ENCODE measurements at places on chromosomes 3 and 15.

DNA sequence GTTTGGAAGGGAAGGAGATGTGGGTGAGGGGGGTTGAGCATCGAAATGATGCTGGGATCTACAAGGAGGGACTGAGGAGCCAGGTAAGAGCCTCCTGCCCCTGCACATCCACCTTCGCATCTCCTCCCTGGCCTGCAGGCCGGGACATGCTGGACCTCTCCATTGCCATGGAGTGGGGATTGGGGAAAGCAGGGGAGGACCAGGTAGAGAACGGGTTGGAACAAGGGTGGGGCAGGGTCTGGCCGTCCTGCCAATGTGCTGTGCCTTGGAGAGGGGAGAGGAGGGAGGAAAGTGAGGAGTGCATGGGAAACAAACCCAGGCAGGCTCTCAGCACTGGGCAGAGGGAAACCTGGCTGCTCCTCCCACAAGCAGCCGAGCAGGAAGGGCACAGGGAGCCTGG, 10.6 kb downstream of the PLA2G4B start:
- DNase-seq: no peak

- DNase-seq: no peak
Observed at GRCh38 chr3:144593881-144594280, 622.3 kb downstream of the DIPK2A start.

- DNase-seq: peak; percentile 63
Observed at GRCh38 chr15:75107908-75108838, 84.8 kb downstream of the PPCDC start.

GRCh38 chr3:23241256-23241655, 38.1 kb downstream of the UBE2E2 start:
- DNase-seq: no peak

DNA sequence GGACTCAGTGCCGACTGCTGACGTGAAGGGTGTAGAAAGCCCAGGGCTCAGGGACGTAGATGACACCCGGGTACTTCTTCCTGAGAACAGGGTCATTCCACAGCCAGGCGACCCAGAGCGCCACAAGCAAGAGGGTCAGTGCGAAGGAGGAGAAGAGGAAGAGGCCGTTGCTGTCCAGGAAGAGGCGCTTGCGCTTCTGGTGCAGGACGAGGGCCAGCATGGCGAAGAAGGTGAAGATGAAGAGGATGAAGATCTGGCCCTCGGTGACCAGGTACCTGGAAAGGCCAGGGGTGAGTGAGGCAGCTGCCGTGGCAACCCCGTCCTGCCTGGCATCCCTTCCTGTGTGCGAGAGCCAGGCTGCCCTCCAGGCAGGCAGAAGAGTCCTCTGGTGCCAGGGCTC, 3.0 kb upstream of the CALML4 start:
- no peak for DNase-seq

- DNase-seq: no peak
Observed at GRCh38 chr3:513301-513700, 316.7 kb downstream of the CHL1 start.

GRCh38 chr3:45628746-45629145, 34.2 kb downstream of the LIMD1 start:
- DNase-seq: no peak

DNA sequence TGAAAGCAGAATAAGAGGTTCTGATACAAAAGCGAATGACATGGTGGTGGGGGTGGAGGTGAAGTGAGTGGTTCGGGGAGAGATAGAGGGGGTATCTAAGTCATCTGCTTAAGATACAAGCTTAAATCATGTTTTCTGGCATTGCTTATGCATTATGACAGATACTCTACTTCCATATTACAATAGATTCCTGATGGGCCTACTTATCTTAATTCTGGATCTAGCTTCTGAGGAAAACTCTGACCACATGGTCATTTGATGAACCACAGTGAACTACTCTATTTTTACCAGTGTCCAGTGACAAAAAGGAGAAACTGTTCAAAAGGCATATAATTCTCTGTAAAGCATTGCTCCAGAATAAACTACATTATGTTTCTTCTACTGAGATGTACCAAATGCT, 673.7 kb upstream of the CCDC54 start:
- DNase-seq: no peak

- no peak for DNase-seq
Observed at GRCh38 chr15:51499379-51499976, 123.1 kb downstream of the DMXL2 start.

- no peak for DNase-seq
Observed at GRCh38 chr3:160140756-160141155, 84.5 kb upstream of the C3orf80 start.

DNA sequence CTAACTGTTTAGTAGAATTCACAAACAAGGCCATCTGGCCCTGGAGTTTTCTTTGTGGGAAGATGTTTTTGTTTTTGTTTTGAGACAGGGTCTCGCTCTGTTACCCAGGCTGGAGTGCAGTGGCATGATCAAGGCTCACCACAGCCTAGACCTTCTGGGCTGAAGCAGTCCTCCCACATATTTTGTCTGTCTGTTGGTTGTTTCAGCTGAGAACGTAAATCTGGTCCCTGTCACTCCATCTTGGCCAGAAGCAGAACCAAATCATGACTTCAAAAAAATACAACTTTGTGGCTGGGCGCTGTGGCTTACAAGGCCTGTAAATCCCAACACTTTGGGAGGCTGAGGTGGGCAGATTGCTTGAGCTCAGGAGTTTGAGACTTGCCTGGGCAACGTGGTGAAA, 27.1 kb downstream of the MRAS start:
- no peak for DNase-seq

- DNase-seq: no peak
Observed at GRCh38 chr15:56977232-56977631, 58.8 kb downstream of the TCF12 start.

DNA sequence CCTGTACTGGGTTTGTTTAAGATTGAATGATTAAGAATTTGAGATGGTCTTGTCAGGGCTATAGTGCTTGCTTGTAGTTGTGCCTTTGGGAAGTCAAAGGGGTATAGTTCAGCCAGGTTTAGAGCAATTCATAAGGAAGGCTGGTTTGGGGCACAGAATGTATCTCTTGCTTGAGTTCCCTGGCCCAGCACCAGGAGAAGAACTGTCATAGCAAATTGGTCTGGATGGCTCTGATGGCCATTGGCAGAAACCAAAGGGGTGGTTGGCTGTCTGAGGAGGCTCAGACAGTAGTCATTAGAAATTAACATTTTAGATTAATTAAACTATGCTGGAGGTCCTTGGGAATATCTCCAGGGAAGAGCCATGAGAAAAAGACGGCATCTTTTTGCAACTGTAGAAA, 25.4 kb upstream of the OTOL1 start:
- DNase-seq: no peak

GRCh38 chr3:198051836-198052235, 91.8 kb downstream of the LMLN start:
- DNase-seq: no peak

- no peak for DNase-seq
Observed at GRCh38 chr3:188149587-188149986, 4.4 kb upstream of the LPP start.

- no peak for DNase-seq
Observed at GRCh38 chr3:160437083-160437455, 12.5 kb downstream of the TRIM59 start.

- DNase-seq: no peak
Observed at GRCh38 chr3:166444756-166445155, 607.5 kb upstream of the BCHE start.

- no peak for DNase-seq
Observed at GRCh38 chr15:50259276-50259675, 6.2 kb downstream of the HDC start.

GRCh38 chr15:29675791-29676301, 146.4 kb downstream of the TJP1 start:
- DNase-seq: no peak

- DNase-seq: no peak
Observed at GRCh38 chr15:90419206-90419605, 31.2 kb downstream of the IQGAP1 start.

DNA sequence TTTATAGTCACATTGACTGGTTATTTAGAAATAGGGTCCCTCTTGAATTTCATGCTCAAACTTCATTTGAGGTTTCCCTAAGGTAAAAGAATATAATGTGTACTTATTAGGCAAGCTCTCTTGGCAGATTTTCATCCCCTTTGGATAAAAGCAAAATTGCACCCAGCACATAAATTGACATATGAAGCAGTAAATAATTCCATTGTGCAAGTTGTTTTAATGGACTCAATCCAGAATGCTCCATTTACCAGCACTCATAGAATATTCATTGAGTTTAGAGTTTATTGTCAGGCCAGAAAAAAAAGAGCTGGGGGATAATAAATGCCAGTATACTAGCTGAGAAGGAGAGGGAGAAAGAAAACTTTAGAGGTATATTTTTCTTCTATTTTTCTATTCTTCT, 136.8 kb downstream of the TPRG1 start:
- no peak for DNase-seq

DNA sequence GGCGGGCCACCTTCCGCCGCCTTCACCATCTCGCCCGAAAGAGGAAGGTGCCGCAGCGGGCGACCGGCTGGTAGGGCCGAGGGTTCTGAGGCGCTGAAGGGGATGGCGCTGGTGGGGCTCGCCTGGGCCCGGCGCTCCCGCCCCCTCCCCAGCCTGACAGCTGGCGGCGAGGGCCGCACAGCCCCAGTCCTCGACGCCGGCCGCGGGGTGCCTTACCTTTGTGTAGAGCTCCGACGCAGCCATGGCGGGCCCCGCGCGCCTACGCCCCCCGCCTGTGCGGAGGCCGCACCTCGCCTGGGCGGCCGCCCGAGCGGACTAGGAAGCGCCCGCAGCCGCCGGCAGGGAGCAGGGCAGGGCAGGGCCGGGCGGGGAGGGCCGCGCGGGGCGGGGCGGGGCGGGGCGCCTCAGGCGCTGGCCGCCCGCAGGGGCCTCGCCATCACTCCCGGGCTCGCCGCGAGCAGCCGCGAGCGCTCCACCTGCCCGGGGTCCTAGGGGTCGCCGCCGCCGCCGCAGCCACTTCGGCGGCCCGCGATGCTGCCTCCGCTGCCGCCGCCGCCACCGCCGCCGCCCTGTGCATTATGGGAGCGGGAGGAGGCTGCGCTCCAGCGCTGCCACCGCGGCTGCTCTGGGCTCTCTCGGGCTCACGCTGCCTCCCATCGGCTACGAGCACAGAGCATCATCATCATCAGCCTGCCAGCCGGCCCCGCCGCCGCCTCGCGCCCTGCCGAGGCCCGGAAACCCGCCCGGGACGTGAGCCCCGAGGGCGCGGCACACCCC, at the start of gene MYO5A:
Gene MYO5A, minus strand, starts transcription at position 317 of the 777 bp plus-strand sequence. Its CDS starts 74 bp downstream, at position 243.
- DNase-seq: peak; percentile 59

DNA sequence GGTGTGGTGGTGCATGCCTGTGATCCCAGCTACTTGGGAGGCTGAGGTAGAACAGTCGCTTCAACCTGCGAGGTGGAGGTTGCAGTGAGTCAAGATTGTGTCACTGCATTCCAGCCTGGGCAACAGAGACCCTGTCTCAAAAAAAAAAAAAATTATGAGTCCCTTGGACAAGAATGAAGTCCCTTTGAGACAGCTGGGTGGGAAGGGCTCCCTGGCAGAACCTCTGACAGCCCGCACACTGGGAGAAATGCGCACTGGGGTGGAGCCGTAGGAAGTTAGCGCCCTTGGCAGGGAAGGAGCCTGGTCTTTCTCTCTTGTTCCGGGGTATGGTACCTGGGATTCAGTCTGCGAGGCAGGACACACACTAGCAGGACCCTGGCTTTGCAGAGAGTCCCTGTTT, 51.4 kb downstream of the SLC30A4 start:
- no peak for DNase-seq

DNA sequence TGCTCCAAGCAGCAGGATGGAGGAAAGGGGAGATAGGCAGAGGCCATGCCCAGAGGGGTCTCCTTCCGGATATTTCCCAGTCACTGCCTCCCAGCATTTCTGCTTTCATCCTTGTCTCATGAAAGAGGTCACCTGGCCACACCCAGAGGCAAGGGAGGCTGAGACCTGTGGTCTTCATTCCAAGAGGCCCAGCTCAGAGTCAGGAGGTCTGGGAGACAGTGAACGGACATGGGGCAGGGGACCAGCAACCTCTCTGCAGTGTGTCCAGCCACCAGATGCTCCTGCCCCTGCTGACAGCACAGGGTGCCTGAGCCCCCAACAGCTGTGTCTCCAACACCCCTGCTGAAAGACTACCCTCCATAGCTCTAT, 111.2 kb downstream of the CHSY1 start:
- DNase-seq: no peak

- DNase-seq: peak; percentile 44
Observed at GRCh38 chr3:107523289-107523538, 452 bp downstream of the BBX start.

DNA sequence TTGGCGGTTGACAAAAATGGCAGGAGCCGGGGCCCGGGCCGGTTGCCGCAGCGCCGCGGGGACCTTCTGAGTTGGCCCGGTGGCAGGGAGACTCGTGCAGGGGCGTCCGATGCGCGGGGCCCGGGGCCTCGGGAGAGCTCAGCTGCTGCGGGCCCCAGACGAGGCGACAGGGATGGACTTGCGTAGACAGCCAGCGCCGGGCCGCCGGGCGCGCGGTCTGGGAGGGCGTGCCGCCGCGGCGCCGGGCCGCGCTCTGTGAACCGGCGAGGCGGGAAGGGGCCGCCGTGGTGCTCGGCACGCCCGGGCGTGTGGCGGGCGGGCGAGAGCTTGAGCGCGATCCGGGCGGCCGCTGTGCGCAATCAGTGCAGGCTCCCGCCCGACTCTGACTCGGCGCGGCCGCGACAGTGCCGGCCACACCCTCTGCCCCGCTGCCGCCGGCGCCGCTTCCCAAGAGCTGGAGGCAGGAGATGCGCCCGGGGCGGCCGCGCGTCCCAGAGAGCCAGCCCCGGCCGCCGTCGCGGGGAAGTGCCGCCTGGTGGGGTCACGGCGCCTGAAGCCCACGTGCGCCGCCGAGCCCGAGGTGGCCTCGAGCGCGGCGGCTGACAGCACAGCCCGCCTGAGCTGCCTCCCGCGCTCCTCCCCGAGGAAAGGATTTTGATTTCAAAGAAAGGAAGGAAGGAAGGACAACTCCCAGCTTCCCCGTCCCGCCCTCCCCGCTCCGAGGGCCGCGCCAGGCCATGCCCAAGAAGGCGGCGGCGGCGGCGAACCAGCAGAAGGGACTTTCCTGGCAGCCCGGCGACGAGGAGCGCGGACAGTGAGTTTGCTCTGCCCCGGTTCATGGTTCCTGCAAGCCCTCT, 657 bp downstream of the TLNRD1 start:
- peak; percentile 29 for DNase-seq
